ENCODE measurements at places on chromosomes 6 and 20. TPM values are rescaled to one million over a fixed set of nuclear protein-coding genes. Genes with fewer than 3 reads are reported as not detected.

DNA sequence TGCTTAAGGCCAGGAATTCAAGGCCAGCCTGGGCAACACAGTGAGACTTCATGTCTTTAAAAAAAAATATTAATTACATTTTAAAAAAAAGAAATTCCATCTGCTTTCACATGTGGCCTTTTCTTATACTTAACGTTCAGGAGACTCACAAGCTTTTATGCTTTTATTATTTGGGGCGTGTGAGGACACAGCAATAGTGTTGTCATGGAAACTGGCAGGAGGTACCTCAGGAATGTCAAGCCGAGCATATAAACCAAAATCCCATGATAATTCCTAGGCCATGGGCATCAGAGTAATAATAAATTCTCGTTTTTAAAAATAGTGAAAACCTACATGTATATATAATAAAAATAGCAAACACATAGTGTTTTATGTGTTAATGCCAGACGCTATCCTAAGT is 89.8 kb downstream of the IYD start:
- no peaks in the 10 kb centered on the region for H3K27me3 ChIP-seq
- no peaks in the 10 kb centered on the region for H3K4me1 ChIP-seq
- no peak for DNase-seq

CRISP3 gene
- not detected for total RNA-seq

DNA sequence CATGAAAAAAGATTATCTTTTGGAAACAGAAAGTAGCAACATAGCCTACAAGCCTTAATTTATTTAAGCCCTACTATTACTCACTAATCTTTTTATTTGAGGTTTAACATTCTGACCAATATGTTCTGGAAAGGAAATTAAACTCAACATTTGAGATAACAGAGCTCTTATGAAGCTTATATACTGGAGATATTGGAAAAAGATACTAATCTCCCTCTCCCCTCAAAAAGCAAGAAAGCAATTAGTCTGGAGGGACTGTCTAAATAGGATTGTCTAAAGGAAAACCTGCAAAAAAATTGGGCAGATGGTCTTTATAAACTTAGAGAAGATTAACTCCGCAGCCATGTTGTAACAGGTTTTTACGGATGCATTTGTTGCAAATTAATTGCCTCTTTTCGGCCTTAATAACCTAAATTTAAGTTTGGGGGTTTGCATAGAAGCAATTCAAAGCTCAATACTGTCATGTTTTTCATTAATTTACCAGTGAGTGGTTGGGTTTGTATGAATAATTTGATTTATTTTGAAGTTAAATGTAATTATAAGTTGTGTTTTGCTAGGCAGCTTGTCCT is 79.1 kb downstream of the SHLD1 start:
- no peak overlapping the region for H3K4me3 ChIP-seq
- DNase-seq: no peak
- H3K4me1 ChIP-seq: peaks cover 19% of the 10 kb centered on the region

SPATS1 gene
- total RNA-seq: not detected

DNA sequence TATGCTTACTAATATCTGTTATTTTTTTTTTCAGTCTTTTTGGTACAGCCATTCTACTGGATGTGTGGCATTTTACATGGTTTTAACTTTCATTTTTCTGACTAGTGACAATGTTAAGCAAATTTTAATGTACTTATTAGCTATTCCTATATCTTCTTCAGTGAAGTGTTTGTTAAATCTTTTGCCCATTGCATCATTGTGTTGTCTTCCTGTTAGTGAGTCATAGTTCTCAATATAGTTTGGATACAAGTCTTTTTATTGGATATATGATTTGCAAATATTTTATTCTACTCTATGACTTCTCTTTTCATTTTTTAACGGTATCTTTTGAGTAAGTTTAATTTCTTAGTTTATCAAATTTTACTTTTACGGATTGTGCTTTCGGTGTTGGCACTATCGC is 519.4 kb downstream of the CDKAL1 start:
- H3K36me3 ChIP-seq: no peaks in the 10 kb centered on the region
- H3K4me1 ChIP-seq: no peaks in the 10 kb centered on the region
- H3K4me3 ChIP-seq: no peak overlapping the region
- no peaks in the 10 kb centered on the region for H3K27me3 ChIP-seq

FOXQ1 gene
- total RNA-seq: not detected

PPARD gene
- 32.9 TPM for total RNA-seq

- H3K36me3 ChIP-seq: no peaks in the 10 kb centered on the region
- DNase-seq: no peak
- no peak overlapping the region for H3K27ac ChIP-seq
Measured at GRCh38 chr6:109204511-109204910, 109.2 kb downstream of the CEP57L1 start.

GRCh38 chr6:139355172-139355571 is 19.3 kb downstream of the CITED2 start:
- H3K27ac ChIP-seq: no peak overlapping the region
- H3K4me1 ChIP-seq: no peaks in the 10 kb centered on the region
- no peak overlapping the region for H3K4me3 ChIP-seq
- DNase-seq: no peak

DNA sequence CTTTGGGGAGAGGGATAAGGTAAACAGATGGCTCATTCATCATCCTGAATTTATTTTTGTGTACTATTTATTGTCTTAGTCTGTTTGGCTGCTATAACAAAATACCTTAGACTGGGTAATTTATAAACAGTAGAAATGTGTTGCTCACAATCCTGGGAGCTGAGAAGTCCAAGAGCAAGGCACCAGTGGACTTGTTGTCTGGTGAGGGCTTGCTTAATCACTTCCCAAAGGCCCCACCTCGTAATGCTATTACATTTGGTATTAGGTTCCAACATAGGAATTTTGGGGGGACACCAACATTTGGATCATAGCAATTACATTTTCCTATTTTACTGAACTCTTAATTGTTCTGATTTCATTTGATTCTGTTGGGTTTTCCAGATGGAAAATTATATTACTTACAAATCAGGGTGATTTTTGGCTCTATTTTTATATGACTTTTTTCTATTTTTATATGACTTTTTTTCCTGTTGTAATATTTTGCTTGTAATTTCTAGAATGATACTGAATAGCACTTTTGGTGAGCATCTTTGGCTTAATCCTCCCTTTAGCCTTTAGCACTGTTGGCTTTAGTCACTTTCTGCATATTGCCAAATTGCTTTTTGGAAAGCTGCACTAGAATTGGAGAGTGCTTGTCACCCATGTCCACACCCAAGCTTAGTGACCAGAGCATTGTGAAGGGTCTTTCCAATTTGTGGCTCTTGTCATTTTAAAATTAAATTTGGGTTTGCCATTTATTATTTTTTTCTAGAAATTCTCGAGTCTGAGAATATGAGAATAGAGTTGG is 43.7 kb upstream of the TULP4 start:
- H3K4me3 ChIP-seq: no peak overlapping the region
- H3K36me3 ChIP-seq: no peaks in the 10 kb centered on the region
- no peaks in the 10 kb centered on the region for H3K4me1 ChIP-seq
- H3K27me3 ChIP-seq: no peaks in the 10 kb centered on the region
- DNase-seq: no peak
- no peak overlapping the region for H3K27ac ChIP-seq

DNA sequence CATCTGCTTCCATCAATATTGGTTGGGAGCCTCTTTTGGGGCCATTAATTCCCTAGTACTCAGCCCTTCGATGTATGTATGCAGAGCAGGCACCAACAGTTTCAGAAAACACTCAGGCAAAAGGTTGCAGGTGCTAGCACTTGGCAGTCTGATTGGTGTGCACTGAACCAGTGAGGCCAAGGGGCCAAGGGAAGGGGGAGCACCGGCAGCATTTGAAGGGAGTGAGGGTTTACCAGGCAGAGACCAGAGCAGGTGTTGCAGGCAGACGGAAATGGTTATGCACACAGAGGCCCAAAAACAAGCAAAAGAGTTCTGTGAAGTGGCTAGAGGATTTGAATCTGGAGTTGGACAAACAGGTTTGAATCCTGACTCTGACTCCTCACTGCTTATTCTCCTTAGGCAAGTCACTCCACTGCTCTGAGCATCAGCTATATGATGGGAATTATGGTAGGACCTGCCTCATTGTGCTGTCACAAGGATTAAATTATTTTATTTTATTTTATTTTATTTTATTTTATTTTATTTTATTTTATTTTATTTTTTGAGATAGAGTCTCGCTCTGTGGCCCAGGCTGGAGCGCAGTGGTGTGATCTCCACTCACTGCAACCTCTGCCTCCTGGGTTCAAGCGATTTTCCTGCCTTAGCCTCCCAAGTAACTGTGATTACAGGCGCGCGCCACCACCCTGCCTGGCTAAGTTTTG is 58.1 kb upstream of the SHLD1 start:
- H3K27ac ChIP-seq: no peak overlapping the region
- DNase-seq: no peak
- H3K36me3 ChIP-seq: no peaks in the 10 kb centered on the region
- no peak overlapping the region for H3K4me3 ChIP-seq
- no peaks in the 10 kb centered on the region for H3K27me3 ChIP-seq

DNA sequence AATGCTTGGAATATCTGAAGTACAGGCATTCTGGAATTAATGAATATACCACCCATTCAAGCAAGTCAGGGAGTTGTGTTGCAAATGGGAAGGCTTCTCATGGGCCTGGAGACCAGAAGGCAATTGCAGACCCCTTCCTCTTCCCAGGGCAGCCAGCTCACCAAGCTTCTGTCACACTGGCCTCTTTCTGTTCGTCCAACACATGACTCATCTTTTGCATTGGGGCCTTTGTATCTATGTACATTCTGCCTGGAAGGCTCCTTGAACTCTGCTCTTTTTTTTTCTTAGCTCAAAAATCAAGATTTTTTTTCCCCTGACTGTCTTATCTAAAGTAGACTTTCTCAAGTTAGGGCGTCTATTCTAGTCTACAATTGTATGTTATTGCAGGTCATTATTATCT is 132.9 kb upstream of the MYLIP start:
- peak overlapping the region; percentile 54 for H3K27ac ChIP-seq
- H3K4me3 ChIP-seq: no peak overlapping the region
- no peaks in the 10 kb centered on the region for H3K27me3 ChIP-seq
- H3K36me3 ChIP-seq: no peaks in the 10 kb centered on the region
- peaks cover 21% of the 10 kb centered on the region for H3K4me1 ChIP-seq

TEAD3 gene
- total RNA-seq: 1.4 TPM

DNA sequence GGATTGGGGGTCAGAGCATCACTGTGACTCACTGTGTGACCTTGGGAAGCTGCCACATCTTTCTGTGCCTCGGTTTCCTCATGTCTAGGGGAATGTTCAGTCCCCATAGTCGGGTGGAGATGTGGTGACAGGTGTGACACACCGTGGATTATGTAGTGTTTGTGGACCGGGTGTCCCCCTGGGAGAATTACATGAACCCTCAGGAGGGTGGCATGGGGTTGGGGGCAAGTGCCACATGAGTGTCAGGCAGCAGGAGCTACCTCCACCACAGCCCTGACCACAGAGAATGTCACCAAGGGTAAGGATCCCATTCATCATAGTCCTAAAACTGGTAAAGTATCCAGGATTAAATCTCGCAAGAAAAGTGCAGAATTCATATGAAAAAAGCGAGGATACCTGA is 23.2 kb downstream of the SUN5 start:
- no peak overlapping the region for H3K27ac ChIP-seq
- H3K36me3 ChIP-seq: no peaks in the 10 kb centered on the region
- H3K4me1 ChIP-seq: no peaks in the 10 kb centered on the region

DNA sequence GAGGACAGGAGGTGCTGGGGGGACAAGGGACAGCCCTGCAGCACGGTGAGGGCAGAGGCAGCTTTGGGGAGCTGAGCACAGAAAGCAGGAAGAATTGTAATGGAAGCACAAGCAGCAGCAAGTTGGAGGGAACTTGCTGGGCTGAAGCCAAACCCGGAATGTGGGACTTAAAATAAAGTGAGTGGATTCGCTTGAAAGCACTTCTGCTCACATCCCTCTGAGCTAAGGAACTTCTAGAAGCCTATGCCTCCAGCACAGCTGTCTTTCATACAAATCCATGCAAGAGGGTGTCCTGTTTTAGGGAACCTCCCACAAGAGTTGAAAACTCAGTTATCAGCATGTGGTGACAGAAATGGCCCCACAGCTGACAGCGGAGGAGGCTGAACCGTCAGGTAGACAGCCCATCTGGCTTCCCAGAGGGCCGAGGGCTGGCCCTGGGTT is 71.4 kb upstream of the MLN start:
- no peaks in the 10 kb centered on the region for H3K4me1 ChIP-seq
- no peaks in the 10 kb centered on the region for H3K27me3 ChIP-seq
- DNase-seq: no peak
- H3K4me3 ChIP-seq: no peak overlapping the region
- H3K27ac ChIP-seq: no peak overlapping the region

- no peak overlapping the region for H3K4me3 ChIP-seq
- H3K27ac ChIP-seq: no peak overlapping the region
- no peaks in the 10 kb centered on the region for H3K27me3 ChIP-seq
- no peak for DNase-seq
- no peaks in the 10 kb centered on the region for H3K36me3 ChIP-seq
- H3K4me1 ChIP-seq: no peaks in the 10 kb centered on the region
Measured at GRCh38 chr20:33046412-33046811, 7.3 kb upstream of the BPIFB3 start.

DNA sequence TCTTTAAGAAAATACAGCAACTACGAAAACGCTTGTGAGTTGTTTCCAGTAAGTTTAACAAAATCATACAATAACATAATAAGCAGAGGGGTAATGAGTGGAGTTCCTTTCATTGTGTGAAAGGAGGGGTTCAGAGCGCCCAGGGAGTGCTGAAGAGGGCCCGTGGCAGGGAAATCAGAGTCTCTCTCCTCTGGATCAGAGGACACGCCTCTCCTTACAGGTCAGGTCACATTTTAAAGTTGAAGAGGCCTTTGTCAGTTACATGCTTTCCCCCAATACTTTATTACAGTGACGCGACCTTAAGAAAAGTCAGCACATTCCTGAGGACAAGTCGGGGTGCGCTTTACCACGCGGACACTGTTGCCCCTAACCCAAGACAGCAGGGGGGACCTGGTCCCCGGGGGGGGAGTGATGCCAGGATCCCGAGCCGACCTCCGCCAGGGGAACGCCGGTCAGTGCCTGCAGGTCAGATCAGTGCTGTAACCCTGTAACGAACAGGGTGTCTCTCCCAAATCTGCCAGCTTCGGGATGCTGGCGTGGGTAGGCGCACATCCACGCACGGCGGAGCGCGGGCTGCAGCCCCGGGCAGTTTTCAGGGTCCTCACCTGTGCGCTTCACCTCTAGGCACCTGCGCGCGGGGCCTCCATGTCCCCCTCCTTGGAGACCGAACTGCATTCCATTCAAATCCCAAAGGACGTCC is 848 bp downstream of the DACT2 start:
- peaks cover 23% of the 10 kb centered on the region for H3K27me3 ChIP-seq
- DNase-seq: no peak

ME1 gene
- 86.8 TPM for total RNA-seq

- DNase-seq: no peak
- H3K27me3 ChIP-seq: no peaks in the 10 kb centered on the region
- peaks cover 5% of the 10 kb centered on the region for H3K4me1 ChIP-seq
- no peak overlapping the region for H3K27ac ChIP-seq
Measured at GRCh38 chr20:44910690-44911262, 916 bp downstream of the PABPC1L start.

TNFAIP3 gene
- 5.0 TPM for total RNA-seq

TMC2 gene
- not detected for total RNA-seq

- DNase-seq: no peak
- H3K4me3 ChIP-seq: no peak overlapping the region
- no peaks in the 10 kb centered on the region for H3K4me1 ChIP-seq
- H3K36me3 ChIP-seq: no peaks in the 10 kb centered on the region
- no peaks in the 10 kb centered on the region for H3K27me3 ChIP-seq
Measured at GRCh38 chr6:19477563-19477962, 359.6 kb upstream of the ID4 start.

- H3K4me3 ChIP-seq: no peak overlapping the region
- no peak overlapping the region for H3K27ac ChIP-seq
- H3K27me3 ChIP-seq: no peaks in the 10 kb centered on the region
- DNase-seq: no peak
- H3K36me3 ChIP-seq: no peaks in the 10 kb centered on the region
Measured at GRCh38 chr20:32203356-32204204, 4.0 kb downstream of the PLAGL2 start.

Data from adrenal gland (tissue), 19 donors.